Fibroblast of skin of scalp (primary cell): ENCODE measurements at places on chromosomes 11 and 22.
A peak's percentile ranks its signal among the peaks of the same experiment; 100 is the strongest.

DNA sequence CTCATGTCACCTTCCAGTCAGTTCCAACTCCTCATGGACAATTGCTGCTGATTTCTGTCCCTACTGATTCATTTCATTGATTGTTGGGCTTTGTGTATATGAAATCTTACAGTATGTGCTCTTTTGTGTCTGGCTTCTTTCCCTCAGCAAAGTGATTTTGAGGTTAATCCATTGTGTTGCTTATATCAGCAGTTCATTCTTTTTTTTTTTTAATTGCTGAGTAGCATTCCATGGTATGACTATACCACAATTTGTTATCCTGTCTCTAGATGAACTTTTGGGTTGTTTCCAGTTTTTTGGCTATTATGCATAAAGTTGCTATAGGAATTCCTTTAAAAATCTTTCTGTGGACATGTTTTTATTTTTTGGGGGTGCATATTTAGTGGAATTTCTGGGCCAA is 59.9 kb downstream of the NXPE1 start:
- DNase-seq = peak; percentile 22

- no peak for DNase-seq
These were observed 105.7 kb downstream of the RASSF10 start for GRCh38 chr11:13114566-13115379.

DNA sequence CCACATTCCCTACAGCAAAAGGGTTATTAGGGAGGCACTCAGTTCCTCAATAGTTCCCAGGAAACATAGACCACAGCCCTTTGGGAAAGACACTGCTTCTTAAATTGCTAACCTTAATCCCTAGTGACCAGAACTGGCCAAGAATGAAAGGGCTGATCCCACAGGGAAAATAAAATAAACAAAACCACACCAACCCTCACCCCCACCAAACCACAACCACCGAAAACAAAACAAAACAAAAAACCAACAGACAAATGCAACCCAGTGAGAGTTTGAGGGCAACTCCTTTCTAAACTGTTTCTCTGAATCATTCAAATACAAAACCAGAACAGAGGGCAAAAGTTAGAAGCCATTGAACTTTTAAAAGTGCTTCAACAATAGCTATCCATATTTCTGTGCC is 57.2 kb downstream of the NAV2 start:
- DNase-seq = peak; percentile 86

DNA sequence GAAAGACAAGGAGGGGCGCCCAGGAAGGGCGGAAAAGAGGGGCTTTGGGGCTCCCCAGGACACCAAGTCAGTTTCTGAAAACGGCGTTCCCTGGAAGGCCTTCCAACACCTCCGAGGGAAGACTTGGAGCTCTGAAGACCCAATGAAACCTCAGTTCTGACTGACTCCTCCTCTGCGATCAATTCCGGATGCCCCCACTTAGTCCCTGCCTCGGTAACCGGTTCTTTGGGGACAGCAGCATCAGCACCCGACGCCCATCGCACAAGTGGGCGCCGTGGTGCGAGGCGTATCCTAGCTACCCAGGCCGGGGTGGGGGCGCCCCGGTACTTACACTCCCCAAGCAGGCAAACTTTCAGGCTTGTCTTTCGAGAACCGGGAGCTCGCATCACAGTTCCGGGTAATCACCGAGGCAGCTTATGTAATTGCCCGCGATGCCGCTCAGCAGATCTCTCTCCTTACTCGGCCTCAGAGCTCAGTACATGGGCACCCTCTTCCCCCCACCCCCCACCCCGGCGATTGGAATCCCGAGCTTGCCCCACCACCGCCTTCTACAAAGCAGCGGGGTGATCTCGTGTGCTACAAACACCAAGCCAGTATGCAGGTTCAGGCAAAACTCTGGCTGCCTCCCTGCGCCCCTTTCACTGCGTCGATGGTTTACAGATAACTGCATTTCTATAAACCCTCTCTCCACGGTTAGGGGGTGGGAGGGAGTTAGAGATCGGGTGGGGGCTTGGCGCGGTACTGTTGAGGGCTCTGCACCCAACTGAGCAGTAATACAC is 2.0 kb downstream of the TENM4 start:
- no peak for DNase-seq

DNA sequence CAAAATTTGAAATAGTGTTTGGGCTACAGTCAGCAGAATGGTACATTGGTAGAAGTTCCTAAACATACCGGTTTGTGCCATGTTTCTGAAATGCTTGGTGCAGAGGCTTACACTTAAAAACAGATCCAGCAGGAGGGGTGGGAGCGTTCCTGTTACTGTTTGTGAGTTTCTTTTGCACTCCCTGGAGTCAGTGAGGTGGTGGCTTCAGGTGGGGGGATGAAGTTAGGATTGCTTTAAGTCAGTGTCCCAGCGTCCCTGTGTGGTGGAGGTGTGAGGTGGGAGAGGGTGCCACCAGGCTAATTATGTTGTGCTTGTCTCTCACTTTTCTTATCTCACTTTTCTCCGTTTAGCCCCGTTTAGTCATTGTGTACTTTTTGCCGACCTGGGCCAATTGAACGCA is 9.7 kb downstream of the TNRC6B start:
- no peak for DNase-seq

DNA sequence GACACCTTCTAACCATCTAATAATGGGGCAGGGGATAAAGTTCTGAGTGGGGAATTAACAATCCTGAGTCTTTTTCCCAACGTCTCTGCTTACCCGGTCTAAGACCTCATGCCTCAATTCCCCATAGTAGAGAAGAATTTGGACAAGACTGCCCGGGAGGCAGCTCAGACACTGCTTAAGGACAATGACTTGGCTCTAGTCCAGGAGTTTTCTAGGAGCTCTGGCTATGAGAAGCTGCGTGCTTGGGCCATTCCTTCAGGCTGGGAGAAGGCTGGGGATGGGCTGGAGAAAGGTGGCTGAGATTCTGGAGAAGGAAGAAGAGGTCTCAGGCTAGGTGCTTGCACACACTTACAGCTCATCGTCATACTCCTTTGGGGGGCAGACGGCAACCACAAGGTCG is 19.8 kb upstream of the ABCC8 start:
- peak; percentile 23 for DNase-seq

- DNase-seq = no peak
These were observed 43.7 kb downstream of the ISX start for GRCh38 chr22:35109616-35110015.

GRCh38 chr11:87114093-87114492 is 76.4 kb downstream of the TMEM135 start:
- DNase-seq = no peak

- DNase-seq = no peak
These were observed 19.1 kb downstream of the CD44 start for GRCh38 chr11:35157814-35158700.

DNA sequence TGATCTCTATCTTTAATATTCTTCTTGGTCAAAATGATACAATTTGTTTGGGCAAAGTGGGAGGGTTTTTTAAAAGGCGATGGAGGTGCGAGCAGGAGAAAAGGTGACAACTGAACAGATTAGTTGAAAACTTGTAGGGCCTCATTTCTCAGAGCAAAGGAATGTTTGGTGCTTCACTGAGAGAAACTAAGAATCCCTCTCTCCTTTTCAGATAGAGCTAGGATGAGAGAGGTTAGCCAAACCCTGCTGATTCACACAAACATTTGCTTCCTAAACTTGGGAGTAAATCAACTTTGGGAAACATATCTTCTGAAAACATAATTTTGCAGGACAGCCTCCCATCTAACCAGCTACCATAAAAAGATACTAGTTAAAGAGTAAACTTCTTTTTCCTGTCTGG is 57.0 kb downstream of the PHF21A start:
- DNase-seq = no peak

DNA sequence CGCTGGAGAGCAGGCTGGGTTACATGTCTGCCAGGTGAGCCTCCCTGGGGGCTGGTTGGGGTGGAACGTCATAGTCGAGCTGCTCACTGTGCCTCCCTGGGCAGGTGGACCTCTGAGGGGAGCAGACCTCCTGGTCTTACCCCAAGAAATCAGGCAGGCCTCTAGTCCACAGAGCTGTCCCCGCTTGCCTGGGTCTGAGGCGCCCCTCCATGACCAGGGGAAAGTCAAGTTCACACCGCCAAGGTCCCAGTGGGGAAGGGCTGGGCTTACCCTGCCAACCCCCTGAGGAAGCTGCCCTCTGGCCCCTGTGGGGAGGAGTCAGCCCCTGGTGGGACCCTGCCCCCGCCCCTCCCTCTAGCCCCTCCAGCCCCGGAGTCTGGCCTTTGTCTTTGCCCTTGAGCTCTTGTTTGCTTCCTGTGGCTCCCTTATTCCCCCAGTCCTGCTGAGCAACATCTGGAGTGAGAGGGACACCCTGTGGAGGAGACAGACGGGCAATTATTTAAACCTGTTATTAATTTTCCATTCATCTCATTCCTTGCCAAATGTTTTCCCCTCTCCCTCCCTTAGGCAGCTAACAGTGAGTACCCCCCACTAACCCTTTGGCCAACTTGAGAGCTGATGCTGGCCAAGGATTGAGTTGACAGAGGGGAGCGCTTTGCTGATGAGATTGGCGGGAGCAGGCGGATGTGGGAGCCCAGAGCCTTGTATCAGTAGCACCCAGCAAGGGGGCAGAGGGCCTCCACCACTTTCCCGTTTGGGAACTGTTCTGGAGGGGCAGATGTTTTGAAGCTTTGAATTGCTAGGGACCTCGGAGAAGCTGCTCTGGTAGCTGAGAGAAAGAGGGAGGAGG is 83.4 kb downstream of the CEP164 start:
- peak; percentile 41 for DNase-seq

DNA sequence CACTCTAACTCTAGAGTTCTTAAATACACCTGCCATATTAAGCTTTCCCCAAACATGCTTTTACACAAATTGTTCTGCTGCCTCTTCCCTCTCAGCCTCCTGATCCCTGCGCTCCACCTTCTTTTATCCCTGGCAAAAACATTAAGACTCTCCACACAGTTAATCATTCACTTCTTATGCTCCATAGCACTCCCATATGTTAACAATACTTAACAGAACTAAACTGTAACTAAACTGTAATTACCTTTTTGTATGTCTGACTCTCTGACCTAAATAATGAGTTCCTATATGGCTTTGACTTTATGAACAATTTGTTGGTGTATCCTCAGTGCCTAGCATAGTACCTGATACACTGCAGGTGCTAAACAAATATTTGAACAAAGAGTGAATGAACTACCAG is 71.8 kb downstream of the BTBD10 start:
- DNase-seq = no peak

DNA sequence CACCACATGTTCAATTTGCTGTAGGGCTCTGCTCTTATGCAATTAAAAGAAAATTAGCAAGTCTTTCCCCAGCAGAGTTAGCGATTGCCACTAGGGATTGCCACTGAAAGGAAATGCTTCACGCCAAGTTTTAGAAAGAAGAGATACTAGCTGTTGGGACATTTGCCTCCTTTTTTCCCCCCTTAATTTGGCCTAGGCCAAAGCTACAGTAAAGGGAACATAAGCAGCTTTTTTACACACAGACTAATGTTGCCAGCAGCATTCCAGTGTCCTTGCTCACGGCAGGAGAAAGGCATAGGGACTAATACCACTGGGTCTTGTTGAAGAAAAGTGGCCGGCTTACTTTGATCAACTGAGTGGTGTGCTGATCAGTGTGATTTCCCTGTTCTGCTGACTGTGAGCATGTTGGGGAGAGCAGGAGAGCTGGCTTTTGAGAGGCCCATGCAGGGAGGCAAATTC is 71.2 kb downstream of the PHF21A start:
- peak; percentile 84 for DNase-seq

- DNase-seq = no peak
These were observed 150.3 kb upstream of the E2F8 start for GRCh38 chr11:19391026-19391425.

DNA sequence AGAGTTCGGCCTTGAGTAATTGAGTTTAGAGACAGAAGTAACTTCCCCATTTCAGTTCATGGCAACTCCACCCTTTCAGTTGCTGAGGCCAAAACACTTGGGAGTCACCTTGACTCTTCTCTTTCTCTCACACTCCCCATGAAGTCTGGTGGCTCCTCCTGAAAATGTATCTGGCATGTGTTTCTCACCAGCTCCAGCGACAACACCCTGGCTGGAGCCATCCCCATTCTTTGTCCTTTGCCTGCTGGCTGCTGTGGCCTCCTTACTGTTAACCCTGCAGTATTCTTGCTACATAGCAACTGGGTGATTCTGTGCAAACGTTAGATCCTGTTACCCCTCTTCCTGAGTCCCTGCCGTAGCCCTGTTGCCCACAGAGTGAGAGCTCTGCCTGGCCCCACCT is 23.8 kb downstream of the SLC6A5 start:
- no peak for DNase-seq

GRCh38 chr11:43874738-43875137 is 5.9 kb upstream of the ALKBH3 start:
- DNase-seq = no peak

GRCh38 chr11:46246521-46246920 is 30.9 kb upstream of the CREB3L1 start:
- DNase-seq = peak; percentile 86

DNA sequence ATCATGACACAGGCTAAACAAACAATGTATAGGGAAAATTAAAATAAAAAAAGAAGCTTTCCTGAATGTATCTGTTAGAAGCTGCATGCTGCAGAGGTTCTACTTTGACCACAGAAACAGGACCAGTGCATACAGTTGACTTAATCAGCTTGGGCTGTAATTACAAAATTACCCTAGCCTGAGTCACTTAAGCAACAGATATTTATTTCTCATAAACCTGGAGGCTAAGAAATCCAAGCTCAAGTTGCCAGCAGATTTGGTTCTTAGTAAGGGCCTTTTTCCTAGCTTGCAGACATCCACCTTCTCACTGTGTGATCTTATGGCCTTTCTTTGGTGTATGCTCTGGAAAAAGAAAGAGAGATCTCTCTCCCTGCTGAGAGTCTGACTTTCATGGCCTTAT is 946.5 kb upstream of the RAG2 start:
- DNase-seq = no peak

DNA sequence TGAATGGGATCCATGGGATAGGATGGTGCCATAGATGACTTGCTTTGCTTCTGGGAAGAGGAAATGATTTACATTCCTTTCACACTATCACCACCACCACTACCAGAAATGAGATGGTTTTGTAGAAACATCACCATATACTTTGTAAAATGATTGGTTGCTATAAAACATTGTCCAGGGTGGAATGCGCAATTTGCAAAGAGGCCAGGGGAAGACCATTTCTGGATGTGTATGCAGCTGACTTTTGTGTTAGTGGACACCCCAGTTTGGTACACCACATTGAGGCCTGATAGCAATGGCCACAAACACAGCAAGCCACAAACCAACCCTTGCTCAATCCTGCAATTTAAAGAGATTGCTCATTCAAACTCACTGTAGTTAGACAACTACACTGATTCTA is 56.7 kb upstream of the RCN1 start:
- peak; percentile 99 for DNase-seq

- no peak for DNase-seq
These were observed 12.3 kb upstream of the GNAZ start for GRCh38 chr22:23058063-23058462.

DNA sequence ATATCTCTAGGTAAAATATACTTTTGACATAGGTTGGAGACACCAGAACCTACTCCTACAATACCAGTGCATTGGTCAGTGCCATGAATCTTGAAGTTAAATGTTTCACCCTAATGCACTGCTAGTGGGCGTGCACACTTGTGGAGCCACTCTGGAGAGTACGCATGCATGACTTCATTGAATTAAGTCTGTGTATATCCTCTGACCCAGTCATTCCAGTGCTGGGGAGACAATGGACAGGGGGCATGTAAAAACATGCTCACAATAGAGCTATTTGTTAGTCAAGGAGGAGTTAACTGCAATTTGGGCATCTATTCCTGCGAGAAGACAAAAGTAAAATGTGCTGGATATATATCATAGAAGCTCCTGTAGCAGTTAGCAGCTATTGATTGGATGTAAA is 335.4 kb upstream of the NCAM1 start:
- no peak for DNase-seq
